ENCODE measurements at places on chromosomes 1 and 21.

GRCh38 chr21:44510508-44511218 is 29.3 kb downstream of the KRTAP10-1 start:
- peak; percentile 90 for DNase-seq

- no peak for DNase-seq
Measured at GRCh38 chr1:59765011-59765730, 49.6 kb upstream of the HOOK1 start.

DNA sequence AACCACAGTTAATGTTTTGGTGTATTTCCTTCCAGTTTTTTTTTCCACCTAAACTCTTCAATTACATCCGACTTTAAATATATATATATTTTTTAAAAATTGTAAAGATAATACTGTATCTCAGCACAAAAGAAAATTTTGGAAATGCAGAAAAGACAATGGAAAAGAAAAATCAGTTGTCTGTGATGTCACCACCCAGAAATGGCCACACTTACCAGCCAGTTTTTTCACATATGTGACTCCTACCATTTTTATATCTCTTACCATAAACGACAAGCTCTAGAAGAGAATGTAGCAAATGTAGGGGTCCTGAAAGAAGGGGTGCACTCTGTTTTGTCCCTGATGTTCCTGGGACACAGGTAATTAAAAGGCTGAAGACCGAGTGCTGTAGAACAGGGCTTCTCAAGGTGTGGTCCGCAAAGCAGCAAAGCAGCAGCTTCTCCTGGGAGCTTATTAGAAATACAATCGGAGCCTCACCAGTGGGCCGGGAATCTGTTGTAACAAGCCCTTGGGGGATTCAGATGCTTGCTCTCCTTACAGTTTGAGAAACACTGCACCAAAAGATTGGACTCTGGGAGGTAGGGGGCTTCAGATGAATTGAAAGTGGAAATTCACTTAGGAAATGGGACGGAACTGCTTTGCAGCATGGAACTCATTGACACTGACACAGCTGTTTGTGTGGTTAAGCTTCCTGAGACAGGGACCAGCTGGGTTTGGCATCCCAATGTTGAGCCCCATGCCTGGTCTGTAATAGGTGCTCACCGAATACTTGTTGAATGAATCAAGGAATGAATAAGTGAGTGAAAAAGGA is 44.1 kb downstream of the ALPL start:
- no peak for DNase-seq

DNA sequence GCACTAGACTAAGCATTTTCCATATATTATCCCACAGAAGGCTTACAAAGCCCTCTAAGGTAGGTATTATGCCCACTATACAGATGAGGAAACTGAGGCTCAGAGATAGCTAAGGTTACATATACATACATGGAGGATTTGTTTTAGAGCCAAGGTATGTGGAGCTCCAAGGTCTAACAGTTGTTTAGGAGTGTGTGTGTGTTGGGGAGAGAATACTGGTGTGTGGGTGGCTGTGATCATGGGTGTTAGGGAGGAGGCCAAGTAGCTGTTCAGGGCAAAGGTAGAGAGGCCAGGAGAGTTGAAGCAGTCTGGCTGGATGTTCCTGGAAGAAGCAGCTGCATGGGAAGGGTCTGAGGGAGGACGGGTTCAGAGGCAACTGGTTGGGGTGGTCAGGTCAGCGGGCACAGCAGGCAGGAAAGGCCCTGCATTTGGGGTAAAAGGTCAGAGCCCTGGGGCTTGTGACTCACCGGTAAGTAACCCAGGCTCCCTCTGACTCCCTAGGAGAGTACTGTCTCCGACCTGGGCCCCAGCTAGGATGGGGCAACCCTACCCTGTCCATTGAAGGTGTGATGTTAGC is 5.1 kb upstream of the LDLRAP1 start:
- no peak for DNase-seq

DNA sequence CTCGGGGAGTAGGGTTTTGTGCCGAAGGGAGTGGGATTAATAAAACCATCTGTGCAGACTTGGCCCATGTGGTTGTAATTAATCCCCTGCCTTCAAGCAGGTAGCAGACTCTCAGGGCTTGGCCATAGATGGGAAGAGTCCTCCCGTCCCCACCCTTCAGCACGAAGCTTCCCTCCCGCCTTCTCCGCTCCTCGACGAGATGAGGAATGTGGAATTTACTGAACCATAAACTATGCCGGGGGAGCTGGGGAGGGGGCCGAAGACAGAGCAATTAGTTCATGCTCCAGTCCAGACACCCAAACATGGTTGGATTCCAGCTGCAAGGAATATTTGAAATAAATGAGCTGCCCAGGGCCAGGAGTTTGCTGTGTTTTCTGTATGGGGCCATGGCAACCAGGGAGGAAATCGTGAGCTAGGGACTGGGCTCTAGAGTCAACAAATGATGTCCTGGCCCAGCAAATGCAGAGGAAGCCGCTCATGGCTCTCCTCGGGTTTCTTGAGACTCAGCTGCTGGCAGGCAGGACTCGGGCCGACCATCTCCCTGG is 78.8 kb downstream of the SPSB1 start:
- no peak for DNase-seq

DNA sequence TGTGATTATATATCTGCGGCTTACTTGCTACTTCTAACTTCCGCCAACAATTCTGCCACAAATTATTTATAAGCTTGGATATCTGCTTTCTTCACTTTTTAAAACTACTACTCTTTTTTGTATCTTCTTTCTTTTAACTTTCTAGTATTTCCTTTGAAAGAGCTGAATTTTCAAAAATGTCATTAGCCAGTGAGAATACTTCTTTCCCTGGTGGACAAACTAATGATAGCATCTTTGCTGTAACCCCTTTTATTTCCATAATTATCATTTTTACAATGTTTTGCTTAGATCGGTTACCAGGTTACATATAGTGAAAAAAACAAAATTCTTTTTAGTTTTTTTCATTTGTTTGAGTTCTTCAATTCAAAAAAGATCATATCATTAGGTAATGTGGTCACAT is 355.9 kb upstream of the ADGRL4 start:
- DNase-seq: no peak

- DNase-seq: no peak
Measured at GRCh38 chr1:70909262-70909822, 138.3 kb downstream of the PTGER3 start.

Measured in GM20000 (cell line).